Esophagus mucosa (tissue), 1 donor: ENCODE measurements at places on chromosomes 3 and 15.

- no peak for ATAC-seq
These were observed 1001.1 kb upstream of the EPHA6 start for GRCh38 chr3:95813244-95813643.

GRCh38 chr3:105906836-105907235, 38.0 kb upstream of the CBLB start:
- peak; percentile 65 for ATAC-seq

DNA sequence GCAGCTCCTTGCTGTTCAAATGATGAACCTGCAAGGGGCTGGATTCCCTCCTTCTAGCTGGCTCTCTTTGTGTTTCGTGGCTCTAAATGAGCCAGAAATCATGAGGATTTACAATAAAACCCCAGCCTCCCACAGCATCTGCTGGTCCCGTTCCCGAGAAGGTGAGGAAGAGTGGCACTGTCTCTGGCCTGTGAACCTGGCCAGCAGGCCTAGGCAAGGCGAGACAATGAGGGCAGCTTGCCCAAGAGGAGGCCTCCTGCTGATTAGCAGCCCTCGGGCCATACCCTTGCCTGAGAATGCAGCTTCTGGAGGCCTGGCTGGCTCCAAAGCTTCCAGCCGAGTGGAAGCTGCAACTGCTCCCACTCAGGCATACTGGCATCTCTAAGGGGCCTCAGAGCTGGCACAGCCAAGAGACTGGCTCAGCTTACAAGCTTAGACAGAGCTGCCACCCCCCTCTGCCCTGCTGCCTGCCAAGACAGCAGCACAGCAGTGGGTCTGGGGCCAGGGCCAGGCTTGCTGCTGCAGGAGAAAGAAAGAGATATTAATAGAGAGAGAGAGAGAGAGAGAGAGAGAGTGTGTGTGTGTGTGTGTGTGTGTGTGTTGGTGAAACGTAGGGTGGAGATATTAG, 76.5 kb downstream of the HMG20A start:
- ATAC-seq: peak; percentile 54

DNA sequence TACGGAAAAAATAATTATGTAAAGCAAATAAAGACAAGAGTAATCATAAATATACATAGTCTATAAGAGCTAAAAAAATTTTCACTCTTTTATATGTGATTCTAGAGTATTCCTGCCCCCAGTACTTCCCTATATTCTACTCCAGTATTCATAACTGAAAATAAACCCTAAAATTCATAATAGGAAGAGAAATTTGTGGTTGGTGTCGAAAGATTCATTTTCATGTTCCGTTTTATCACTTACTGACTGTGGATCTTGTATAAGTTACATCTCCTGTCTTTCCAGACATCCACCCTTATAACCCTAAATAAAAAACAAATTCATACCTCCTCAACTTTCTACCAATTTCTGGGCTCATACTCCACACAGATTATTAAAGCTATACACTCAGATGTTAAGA, 16.0 kb upstream of the MBNL1 start:
- no peak for ATAC-seq

GRCh38 chr3:101063401-101063800, 70.2 kb upstream of the ABI3BP start:
- ATAC-seq: no peak

DNA sequence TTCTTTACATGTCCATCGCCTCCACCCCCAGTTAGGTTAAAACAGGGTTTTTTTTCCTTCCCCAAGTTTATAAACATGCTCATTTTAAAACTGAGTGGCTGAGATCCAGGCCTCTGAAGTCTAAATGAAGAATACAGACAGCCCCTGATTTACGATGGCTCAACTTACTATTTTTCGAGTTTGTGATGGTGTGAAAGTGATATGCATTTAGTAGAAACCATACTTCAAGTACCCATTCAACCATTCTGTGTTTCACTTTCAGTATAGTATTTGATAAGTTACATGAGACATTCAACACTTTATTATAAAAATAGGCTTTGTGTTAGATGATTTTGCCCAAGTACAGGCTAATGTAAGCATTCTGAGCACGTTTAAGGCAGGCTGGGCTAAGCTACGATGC, 30.5 kb upstream of the GNB5 start:
- ATAC-seq: no peak

DNA sequence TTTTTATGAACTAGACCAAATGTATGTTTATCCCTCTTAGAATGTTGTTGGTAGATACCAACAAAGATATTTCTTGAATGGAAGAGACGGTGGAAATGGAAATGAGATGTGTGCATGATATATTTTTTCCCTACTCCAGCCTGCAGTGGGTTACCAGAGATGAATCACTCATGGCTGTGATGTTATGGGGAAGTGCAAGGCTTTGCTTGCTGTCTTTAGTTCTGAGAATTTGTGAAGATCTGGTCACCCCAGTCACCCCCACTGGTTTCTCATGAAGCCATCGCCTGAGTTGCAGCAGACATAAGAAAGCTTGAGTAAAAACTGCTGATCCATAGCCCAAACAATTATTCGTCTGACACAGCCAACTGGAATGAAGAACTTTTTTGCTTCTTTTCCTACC, 78.1 kb upstream of the EOMES start:
- no peak for ATAC-seq
